ENCODE measurements at places on chromosomes 16 and 17.

- no peak for DNase-seq
Measured at GRCh38 chr16:56936491-56936890, 4.5 kb downstream of the HERPUD1 start.

DNA sequence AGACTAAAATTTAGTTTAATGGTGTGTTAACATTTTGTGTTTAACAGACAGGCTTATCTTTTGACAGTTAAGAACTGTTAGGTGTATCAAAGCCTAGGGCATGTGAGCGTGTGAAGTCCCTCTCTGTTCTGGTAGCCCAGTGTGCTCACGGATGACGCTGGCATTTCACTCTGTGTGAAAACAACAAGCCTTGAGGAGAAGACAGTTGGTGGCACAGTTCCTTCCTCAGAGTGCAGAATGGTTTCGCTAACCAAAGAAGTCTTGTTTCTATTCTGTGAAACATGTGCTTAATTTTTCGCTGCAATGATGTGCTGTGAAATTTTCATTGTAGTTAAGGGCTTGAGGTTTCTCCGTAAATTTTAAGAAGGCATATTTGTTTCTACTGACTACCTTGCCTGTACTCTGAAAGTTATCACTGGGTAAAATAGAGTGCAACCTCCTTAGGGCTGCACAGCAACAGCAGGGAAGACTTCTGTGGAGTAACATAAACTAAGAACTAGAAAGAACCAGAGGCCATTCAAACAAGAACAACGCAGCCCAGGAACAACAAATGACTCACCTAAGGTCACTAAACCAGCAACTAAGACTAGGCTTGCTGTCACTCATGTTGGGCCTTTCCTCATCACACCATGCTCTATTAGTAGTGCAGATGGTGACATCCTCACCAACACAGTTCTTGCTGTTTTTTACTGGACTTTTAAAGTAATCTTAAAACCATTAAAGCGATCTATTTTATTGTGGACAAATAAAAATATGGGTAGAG is 33.4 kb downstream of the BRD7 start:
- no peak for DNase-seq

DNA sequence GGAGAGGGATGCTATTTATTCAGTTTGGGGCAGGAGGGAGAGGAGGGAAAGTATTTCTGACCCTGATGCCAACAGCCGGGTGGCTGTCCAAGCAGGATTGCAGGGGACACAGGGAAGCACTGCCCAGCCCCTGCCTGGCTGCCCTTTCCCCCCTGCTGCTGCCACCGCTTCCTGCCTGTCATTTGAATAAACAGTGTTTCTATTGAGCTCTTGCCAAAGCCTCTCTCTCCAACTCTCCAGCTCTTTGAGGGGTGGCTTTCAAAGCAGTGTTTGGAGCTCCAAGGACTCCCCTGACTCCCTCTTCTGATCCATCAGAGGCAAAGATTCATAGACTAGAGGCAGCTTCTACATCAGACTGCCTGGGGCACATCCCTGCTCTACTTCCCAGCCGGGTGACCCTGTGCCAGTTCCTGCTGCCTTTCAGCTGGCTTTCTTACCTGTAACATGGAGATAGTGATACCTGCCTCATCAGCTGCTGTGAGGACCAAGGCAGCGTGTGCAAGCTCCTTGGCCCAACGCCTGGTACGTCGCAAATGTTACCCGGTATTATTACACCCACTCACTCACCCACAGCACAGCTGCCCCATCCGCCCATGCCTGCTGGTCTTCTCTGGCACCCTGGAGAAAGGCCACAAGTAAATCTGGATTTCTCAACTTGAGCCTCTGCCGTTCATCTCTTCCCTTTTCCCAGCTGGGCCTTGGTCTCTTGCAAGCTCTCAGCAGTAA is 9.5 kb downstream of the PROCA1 start:
- no peak for DNase-seq

- no peak for DNase-seq
Measured at GRCh38 chr16:50614955-50615724, 66.0 kb downstream of the SNX20 start.

DNA sequence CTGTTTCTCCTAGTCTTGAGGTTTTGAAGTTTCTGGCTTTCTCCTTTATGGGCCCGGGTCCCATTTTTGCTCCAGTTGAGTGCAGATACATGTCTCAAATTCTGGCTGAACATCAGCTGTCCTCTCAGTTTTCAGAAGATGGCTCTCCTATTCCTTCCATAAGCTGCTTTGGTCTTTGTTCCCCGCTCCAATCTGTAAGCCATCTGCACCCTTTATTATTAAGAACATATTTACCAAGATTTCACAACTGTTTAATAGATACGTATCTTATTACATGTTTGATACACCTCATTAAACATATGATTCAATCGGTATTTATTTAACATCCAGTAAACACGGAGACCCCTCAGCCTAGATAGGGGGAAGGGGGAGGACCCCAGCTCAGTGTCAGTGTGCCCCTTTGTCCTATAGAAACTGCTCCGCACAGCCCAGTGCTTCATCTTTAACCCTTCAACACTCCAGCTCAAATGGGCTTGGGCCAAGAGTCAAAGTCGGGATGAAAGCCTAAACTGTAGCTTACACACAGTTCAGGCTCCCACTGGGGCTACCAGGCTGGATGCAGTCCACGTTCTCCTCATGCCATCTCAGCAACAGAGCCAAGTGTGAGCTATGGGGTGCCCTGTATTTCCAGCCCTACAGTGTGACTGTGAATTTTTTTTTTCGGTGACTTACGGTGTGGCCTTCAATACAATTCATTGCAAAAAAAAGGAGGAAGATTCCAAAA is 166.0 kb upstream of the ZFHX3 start:
- DNase-seq: no peak

DNA sequence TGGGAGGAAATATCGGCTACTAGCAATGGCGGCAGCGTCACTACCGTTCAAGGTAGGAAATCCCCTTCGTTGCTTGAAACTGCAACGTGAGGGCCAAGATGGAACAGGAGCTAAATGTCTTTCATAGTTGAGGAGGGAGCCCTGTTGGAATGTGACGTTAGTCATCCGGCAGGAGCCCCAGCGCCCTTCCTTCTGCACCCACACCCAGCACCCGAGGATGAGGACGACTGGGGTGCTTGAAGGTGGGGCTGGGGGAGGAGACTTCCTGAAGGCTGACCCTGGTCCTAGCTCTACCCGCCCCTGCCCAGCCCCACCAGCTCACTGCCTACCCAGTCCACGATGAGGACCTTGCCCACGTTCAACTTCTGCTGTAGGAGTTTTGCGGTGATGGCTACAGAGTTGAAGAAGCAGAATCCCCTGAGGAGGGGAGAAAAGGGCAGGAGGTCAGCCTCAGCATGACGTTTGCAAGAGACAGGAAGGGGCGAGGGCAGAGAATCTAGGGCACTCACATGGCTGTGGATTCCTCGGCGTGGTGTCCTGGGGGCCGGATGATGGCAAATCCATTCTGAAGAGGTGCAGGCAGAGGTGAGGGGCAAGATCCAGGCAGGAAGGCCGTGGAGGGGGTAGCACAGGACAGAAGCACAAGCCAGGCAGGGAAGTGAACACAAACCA is 11.9 kb downstream of the G6PC3 start:
- no peak for DNase-seq

DNA sequence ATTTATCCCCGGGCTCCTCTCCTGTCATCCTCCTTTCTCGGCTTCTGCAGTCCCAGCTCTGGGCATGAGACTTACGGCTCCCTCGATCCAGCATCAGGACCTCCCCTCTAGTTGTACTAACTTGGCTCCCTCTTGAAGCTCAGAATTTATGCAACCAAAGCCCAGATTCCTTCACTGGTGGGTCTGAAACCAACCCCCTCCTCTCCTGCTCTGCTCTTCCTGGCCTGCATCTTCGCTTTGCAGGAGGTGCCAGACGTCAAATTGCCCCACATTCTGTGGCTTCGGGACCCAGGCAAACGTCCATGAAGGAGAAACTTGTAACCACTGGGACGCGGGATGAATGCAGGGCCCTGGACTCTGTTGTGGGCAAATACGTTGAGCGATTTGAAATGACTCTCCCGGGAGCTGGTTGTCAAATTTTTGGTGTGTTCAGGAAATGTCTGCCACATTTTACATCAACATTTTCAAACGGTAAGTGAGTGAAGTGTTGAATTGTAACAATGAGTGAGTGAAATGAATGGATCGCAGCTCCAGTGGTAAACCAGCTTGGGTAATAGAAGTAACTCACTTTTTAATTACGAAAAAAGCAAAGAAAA is 29.3 kb upstream of the ELAC2 start:
- no peak for DNase-seq

- peak; percentile 51 for DNase-seq
Measured at GRCh38 chr16:30065943-30066760, 592 bp downstream of the ALDOA start.

DNA sequence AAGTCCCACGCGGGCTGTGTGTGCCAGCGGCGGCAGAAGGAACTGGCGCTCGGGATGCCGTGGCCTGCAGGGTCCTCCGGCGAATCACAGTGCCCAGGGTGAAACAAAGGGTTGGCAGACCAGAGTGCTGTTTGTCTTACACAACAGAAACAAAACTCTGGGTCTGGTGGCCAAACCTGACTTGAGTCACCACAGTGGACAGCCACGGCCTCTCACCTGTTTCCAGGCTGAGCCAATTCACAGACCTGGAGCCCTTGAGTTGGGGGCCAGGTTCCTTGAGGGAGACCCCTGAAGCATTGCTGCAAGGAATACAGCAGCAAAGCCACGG is 2.1 kb upstream of the CHMP6 start:
- no peak for DNase-seq

DNA sequence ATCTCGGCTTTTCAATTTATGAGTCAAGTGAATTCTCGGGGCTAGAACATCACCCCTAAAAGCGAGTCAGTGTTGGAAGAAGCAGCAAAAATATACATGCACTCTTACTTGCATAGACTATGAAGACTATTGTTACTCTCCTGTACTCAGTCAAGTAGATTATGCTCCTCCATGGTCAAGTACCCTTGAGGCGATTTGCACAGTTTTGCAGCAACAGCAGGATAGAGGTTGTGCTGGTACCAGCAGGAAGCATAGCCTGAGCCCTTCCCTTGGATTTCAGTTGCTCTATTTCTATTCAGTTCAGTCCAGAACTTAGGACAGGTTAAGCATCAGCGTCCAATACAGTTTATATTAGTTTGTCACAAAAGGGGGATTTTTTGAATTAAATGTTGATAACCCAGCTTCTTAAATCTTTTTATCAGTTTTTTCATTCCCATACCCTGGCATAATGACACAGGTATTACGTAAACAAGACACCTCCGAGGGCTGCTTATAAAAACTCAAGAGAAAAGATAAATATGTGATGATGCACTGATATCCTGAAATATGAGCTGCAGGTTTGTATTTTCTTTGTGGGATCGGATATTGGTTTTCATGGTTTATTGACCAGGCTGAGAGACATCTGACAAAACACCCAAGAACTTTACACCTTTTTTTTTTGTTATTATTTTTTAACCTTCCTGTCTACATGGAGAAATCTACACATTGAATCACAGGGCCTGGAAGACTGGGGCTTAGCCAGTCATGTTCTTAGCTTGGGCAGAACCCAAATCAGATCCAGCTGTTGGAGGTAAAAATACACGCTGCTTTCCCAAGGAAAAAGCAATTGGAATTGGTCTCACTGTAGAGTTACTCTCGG is 144.1 kb downstream of the PITPNC1 start:
- no peak for DNase-seq

GRCh38 chr16:8182761-8183160 is 407.6 kb downstream of the TMEM114 start:
- DNase-seq: no peak

DNA sequence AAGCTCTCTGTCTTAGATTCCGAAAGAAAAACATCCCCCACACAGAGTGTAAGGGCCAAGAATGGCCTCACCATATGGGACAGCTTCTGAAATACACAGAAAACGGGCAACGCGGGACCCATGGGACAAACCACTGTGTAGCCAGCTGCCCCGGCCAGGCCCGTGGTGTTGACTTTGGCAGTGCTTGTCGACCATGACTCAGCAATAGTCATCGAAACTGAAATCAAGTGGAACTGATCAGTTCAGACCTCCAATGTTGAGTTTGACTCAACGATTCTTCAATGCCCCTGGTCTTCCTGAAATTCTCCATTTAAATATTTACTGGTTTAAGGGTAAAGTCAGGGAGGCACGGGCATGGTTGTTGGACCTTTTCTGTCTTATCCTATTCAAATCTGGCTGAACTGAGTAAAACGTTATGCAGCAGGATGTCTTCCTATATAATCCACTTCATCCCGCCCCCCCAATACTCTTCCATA is 27.5 kb downstream of the ZFHX3 start:
- DNase-seq: peak; percentile 94

DNA sequence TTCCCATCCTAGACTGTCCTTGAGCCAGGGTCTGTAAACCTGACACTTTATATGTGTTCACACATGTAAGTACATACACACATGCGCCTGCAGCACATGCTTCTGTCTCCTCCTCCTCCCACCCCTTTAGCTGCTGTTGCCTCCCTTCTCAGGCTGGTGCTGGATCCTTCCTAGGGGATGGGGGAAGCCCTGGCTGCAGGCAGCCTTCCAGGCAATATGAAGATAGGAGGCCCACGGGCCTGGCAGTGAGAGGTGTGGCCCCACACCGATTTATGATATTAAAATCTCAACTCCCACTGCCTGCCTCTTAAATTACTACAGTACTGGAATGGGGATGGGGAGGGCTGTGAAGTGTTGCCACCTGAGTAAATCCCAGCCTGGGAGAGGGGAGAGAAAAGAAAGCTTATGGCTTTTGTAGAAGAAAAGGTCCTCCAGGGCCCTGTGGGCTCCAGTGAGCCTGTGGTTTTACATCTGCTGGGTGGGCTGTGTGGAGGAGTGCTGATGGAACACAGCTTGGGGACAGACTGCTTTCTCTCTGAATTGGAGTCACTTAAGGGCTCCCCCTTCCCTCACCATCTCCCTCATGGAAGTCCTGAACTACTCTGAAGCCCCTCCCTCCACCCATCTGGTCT is 990 bp upstream of the WNK4 start:
- no peak for DNase-seq

GRCh38 chr17:42221886-42222745 is 27.8 kb upstream of the GHDC start:
- DNase-seq: no peak

GRCh38 chr16:65876056-65876408 is 490.5 kb upstream of the CDH5 start:
- DNase-seq: peak; percentile 14

- DNase-seq: peak; percentile 77
Measured at GRCh38 chr16:70568601-70569237, 45.1 kb downstream of the SF3B3 start.

DNA sequence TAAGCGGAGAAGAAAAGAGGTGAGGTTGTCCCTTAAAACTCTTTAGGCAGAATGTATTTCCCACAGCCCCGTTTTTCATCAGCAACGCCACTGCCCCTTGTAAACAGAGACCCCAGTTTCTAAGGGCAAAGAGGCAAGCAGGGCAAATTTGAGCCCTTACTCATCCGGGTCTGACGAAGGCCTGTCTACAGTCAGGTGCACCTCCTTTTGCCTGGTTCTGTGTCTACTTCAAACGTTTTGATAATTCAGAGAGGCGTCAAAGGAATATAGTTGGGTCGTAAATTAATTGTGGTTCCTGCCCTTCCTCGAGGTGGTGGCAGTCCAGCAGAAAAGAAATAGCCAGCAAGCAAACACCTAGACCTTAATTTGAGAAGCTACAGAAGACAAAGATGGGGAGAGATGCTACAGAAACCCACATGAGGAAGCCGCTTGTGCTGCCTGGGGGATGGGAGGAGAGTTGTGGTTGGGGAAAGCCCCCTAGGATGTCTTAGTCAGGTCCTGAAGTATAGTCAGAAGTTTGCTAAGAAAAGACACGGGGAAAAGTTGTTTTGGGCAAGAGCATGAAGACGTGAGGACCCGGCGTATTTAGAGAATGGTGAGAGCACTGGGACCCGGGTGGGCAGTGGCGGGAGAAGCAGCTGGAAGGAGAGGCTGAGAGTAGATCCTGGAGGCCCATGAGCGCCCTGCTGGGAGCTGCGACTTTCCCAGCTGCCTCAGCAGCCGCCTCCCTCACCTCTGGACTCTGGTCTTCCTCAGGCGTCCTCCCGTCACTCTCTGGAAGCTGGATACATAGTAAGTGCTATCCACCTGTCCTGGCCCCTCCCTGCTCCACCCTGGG is 2.4 kb downstream of the FBRS start:
- peak; percentile 27 for DNase-seq

All from astrocyte (in vitro differentiated cells and primary cell).